Suppressor macrophage treated with lipopolysaccharide for 4 hours (primary cell): ENCODE measurements at places on chromosomes 1 and 21.
A peak's percentile ranks its signal among the peaks of the same experiment; 100 is the strongest.

GRCh38 chr1:154445040-154445472 lies 39.9 kb downstream of the IL6R start:
- no peak for DNase-seq

DNA sequence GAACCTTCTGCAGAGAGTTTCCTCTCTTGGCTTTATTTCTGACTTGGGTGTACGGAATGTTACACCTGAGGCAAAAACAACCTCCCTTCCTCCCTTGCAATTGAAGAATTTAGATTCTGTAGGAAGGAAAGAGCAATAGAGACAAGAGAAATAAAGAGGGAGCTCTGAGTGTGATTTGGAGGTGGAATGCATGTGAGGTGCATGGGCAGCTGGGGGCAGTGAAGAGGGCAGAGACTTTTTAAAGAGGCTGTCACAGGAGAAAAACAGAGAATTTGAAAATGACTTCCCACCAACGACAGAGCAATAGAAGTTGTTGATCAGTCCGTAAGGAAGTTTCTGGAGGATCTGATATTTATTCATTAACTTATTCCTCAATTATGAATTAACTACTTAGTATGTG lies 172.0 kb upstream of the B3GALT2 start:
- DNase-seq, result no peak

- no peak for DNase-seq
Observed at GRCh38 chr1:5341471-5341870, 650.8 kb downstream of the NPHP4 start.

- no peak for DNase-seq
Observed at GRCh38 chr1:213371525-213371846, 320.4 kb downstream of the RPS6KC1 start.

GRCh38 chr1:41739061-41739955 lies 179.4 kb downstream of the HIVEP3 start:
- DNase-seq, result peak; percentile 98

DNA sequence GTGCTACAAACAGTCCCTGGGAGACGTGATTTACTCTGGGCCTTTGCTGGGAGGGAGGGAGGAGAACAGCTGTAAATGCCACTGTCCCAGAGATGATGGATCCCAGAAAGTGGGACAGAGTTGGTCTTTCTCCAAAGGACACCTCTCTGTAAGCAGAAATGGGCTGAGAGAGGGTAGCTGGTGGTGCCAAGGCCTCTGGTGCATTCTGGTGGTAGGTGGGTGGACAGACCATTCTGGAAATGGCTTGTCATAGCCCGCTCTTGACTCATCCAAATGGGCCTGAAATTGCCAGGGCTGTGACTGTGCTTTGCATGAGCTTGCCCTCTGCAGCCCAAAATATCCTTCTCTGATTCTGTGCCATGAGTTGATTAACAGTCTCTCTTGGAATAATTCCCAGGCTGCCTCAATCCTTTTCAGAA lies 36.1 kb downstream of the CCDC185 start:
- no peak for DNase-seq

DNA sequence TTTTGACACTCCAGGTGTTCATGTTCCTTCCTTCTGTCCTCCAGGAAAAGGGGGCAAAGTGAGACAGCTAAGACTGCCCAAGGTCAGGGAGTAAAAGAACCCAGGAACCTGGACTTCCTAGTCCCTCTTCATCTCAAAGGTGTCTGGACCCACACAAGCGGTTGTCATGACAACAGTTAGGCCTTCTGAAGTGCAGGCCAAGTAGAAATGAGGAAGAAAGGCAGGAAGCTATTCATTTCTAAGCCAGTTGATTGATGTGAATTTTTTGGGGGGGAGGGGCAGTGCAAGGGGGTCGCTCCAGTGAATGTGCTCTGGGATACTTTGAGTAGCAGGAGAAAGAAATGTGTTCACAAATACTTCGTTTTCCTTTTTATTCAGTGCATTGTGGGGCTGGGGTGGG lies 114.3 kb downstream of the NAV1 start:
- no peak for DNase-seq

- no peak for DNase-seq
Observed at GRCh38 chr1:36735939-36736730, 253.4 kb upstream of the CSF3R start.

GRCh38 chr1:208000504-208000903 lies 89.6 kb upstream of the CD34 start:
- no peak for DNase-seq

GRCh38 chr1:37865348-37866120 lies 6.1 kb upstream of the MTF1 start:
- no peak for DNase-seq

DNA sequence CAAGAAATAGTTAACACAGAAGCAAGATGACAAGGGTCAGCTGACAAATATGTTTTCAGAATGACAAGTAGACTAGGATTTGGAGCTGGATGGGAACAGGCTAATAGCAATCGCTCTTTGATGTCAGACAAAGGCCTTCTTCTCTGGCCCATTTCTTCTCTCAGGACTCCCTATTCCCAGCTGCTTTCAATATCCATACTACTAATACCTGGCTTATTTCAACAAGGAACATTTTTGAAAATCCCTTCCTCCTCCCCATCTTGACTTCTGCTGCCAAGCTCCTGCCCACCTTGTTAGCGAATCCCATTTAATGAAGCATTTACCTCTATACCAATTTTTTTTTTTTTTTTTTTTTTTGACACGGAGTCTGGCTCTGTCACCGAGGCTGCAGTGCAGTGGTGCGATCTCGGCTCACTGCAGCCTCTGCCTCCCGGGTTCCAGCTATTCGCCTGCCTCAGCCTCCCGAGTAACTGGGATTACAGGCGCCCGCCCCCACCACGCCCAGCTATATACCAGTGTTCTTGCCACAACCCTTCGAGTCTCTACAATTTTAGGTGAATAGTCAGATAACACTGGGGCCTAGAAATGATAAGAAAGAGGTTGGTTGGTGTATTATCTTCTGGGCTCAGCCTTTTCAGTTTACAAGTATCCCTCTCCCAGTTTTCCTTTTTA lies 68.4 kb downstream of the MACF1 start:
- DNase-seq, result no peak

- no peak for DNase-seq
Observed at GRCh38 chr1:232393444-232394146, 236.3 kb downstream of the SIPA1L2 start.

DNA sequence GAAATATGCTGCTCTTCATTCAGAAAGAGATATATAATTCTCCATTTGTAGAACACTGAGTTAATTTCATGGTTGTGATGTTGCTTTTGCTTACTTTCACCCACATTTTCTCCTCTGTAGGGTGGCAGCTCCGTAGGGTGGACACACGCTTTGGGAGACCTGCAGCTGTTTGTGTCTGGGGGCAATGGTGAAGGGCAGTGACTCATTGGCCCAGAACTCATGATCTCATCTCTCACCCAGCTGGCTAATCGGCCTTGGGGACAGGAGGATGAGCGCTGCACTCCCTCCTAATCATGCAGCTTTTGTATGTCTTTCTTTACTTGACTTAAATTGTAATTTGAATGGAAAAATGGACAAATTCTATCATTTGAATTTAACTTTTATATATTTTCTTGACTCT lies 9.6 kb downstream of the DISC1 start:
- no peak for DNase-seq

- no peak for DNase-seq
Observed at GRCh38 chr21:40841524-40842196, 5.3 kb downstream of the DSCAM start.

GRCh38 chr1:66542811-66543767 lies 9.1 kb downstream of the SGIP1 start:
- DNase-seq, result no peak

DNA sequence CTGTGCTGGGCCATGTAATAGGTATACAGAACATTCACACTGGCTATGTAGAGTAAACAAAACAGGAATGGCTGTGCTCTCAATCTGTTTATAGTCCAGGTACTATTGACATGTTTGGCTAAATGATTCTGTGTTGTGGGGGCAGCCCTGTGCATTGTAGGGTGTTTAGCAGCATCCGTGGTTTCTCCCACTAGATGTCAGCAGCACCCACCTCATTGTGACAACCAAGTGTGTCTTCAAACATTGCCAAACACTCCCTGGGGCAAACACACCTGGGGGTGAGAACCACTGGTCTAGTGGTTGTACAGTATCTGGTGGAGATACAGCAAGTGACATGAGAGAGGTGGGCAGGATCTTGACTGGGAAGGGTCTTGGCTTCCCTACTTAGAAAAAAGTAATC lies 80.4 kb upstream of the SPATA6 start:
- DNase-seq, result peak; percentile 10

DNA sequence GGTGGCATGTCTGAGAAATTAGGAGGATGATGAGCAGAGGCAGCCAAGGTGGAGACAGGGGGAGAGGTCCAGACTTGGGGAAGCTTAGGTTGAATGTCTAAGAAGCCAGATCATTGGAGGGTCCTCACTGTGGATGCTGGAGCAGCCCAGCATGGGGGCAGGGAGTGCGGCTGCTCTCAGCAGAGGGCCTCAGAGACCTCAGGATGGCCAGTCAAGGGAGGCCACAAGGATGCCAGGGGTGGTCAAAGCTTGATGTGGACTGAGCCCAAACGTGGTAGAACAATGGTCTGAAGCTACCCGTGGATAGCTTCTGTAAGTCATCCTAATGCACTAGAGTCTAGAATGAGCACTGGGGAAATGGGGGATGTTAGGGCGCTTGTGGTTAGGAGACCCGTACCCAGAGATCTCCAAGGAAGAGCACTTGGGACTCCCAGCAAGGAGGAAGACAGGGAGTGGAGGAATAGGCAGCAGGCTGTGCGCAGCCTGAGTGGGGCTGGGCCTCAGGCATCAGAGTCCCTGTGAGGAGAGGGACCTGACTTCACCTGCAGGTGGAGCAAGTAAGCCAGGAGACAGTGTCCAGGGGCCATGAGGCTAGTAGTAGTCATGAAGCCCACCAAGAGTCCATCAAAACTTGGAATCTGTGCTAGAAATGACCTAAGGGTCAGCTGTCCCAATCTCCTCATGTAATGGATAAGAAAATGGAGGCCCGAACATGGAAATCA lies 4.3 kb upstream of the S100A9 start:
- DNase-seq, result no peak

- no peak for DNase-seq
Observed at GRCh38 chr1:170665629-170666028, 1.7 kb downstream of the PRRX1 start.

- DNase-seq, result no peak
Observed at GRCh38 chr1:105591681-105592080, 1464.8 kb upstream of the PRMT6 start.

DNA sequence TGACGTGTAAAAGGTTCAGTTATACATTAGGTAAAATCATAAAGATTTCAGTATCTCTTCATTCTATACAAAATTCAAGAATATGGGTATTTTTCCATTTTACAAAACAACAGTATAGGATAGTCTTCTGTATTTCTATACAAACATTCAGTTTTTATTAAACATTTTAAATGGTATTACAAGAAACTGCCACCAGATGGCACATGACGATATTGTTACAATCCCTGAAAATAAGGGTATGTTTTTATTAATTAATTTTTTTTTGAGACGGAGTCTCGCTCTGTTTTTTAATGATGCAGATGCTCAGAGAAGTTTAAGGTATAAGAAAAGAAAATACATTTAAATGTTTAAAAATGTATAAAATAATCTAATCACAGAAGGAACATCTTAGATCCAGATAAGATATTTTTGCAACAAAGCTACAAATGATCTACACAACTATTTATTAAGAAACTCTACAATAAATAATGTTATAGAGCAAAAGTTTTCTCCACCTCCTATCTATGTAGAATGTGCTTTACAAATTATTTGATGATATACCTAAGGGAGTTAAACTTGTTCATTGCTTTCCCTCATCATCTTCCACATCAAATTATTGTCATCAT lies 23.5 kb upstream of the RSBN1 start:
- DNase-seq, result peak; percentile 77

- peak; percentile 17 for DNase-seq
Observed at GRCh38 chr1:93908394-93909145, 660 bp downstream of the GCLM start.

GRCh38 chr1:99919220-99919619 lies 50.6 kb upstream of the SLC35A3 start:
- DNase-seq, result peak; percentile 79

- DNase-seq, result peak; percentile 62
Observed at GRCh38 chr1:36223381-36223995, 755 bp upstream of the THRAP3 start.

GRCh38 chr1:32782086-32782485 lies 35.1 kb downstream of the YARS1 start:
- DNase-seq, result no peak

DNA sequence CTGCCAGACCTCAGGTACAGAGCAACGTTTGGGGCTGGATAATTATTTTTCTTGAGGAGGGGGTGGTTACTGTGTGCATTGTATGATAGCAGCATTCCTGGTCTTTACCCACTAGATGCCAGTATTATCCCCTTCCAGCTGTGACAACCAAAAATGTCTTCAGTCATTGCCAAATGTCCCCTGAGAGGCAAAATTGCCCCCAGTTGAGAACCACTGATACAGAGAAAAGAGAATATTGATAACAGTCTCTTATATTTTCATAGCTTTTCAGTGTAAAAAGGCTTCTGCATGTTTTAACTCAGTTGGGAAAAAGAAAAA lies 51.8 kb upstream of the SYT14 start:
- DNase-seq, result no peak

DNA sequence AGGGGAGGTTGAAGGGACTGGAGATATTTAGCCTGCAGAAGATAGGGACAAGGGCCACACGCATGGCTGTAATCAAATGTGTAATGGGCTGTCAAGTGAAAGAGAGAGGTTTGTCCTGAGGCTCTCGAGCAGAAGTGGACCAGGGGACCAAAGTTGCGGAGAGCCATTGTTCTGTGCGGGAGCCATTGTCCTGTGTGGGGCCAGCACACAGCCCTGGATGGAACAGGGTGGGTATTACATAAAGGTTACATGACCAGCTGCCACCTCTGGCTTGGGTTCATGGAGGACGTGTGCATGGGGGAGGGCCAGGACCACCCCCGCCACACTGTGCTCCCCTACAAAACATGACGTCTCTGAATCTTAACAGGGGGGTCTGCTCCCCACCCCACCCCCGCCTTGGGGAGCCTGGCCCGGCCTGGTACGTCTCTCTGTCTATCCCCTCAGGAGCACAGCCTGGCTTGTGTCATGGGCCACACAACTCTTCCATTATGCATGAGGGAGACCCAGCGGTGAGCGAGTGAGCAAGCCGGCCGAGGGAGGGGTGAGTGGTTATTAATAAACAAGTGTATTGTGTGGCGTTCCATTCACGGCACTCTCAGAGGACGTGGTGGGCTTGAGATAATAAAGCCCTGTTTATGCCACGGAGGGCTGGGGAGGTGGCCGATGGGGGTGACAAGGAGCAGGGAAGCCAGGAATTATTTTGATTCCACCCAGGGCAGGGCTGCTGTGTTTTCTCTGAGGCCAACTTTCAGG lies at the start of gene NFASC:
Gene NFASC, plus strand, starts transcription at position 703 of the 753 bp plus-strand sequence. CDS start 73,454 bp downstream, outside the sequence.
- no peak for DNase-seq

GRCh38 chr1:243706563-243706962 lies 143.5 kb downstream of the AKT3 start:
- DNase-seq, result no peak

GRCh38 chr1:92168657-92169056 lies 49.1 kb upstream of the C1orf146 start:
- DNase-seq, result no peak

DNA sequence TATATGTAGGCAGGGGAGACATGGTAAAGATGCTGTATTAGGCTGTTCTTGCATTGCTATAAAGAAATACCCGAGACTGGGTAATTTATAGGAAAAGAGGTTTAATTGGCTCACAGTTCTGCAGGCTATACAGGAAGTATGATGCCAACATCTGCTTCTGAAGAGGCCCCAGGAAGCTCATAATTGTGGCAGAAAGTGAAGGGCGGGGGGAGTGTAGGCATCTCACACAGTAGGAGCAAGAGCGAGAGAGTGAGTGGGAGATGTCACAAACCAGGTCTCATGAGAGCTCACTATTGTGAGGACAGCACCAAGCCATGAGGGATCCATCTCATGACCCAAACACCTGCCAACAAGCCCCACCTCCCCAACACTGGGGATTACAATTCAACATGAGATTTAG lies 21.1 kb downstream of the MAN1A2 start:
- DNase-seq, result no peak
